ENCODE measurements at places on chromosomes 1 and 21. TPM values are rescaled to one million over a fixed set of nuclear protein-coding genes. Genes with fewer than 3 reads are reported as not detected.

DNA sequence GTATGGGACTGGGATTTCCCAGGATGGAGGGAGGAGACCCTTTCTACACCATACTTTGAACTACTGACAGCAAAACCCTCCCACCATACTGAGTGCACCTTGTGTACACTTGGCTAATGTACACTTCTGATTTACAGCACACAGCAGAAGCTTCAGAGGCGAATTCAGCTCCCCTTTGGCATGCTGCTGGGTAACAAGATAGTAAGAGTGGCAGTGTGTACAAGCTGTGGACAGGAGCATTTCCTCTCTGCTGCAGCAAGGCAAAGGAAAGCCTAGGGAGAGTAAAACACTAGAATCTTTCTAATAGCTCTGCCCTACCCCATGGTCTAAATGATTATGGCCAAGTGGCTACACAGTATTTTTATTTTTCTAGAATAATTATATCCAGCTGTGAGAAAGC is 83.9 kb upstream of the ARTN start:
- DNase-seq = no peak

The NR0B2 gene
- not detected for total RNA-seq

DNA sequence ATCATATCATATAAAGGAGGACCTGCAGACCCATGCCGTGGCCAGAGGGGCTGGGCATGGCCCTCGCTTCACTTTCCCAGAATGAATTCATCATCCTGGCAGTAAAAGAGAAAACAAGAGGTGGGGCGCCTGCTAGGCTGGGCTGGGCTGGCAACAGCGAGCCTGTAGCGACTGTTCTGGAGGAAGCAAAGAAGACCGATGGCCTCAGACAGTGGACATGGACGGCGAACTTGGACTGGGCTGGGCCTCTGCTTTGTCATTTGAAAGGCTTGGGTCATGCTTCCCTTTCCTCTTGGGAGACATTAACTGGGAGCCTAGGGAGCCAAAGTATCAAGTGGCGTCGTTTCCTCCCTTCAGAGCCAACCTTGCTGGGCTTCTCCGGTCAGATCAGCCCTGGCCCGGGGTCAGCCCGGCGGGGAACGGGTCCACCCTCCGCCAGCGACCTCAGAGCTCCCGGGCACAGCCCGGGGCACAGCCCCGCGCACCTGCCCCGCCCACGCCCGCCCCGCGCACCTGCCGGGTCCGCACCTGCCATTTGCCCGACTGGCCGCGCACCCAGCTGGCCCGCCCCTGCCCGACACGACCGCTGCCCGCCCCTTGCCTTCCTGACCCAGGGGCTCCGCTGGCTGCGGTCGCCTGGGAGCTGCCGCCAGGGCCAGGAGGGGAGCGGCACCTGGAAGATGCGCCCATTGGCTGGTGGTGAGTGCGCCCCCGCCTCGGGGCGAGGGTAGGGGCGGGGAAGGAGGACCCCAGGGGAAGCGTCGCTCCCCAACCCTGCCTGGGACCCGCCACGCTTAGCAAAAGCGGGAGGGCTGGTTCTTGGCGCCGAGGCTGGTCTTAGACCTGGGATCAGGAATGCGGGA is at the start of gene FAM3B:
Gene FAM3B (plus strand): TSS at position 602 of the 863 bp plus-strand sequence. CDS start 79 bp downstream, at position 681.
- DNase-seq = no peak

- DNase-seq = peak; percentile 43
Measured at GRCh38 chr1:167057241-167057688, 32.9 kb downstream of the GPA33 start.

The ST6GALNAC5 gene
- total RNA-seq = 24.8 TPM

- peak; percentile 91 for DNase-seq
Measured at GRCh38 chr1:234040446-234041317, 136.2 kb downstream of the SLC35F3 start.

- no peak for DNase-seq
Measured at GRCh38 chr1:165960136-165960535, 132.7 kb downstream of the UCK2 start.

The CELA3B gene
- total RNA-seq = not detected

DNA sequence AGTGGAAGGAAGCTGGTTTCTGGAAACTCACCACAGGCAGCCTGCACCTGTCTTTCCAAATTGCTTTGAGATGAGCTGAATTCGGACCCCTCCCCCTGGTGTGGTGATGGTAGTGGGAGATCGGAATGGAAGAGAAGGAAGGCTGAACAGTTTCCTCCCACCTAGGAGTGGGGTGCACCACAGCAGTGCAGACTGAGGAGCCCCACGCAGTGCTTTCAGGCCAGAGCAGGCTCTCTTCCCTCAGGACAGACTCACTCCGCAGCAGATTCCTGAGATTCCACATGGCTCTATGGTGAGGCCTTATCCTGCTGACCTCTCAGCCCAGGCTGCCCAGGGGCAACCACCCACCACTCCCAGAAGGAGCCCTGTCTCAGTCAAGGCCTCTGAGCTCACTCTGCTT is 80.9 kb downstream of the ATP1A1 start:
- no peak for DNase-seq

GRCh38 chr1:160945079-160945478 is 9.5 kb downstream of the ITLN2 start:
- no peak for DNase-seq

GRCh38 chr21:32887026-32887425 is 115.5 kb upstream of the PAXBP1 start:
- DNase-seq = no peak

DNA sequence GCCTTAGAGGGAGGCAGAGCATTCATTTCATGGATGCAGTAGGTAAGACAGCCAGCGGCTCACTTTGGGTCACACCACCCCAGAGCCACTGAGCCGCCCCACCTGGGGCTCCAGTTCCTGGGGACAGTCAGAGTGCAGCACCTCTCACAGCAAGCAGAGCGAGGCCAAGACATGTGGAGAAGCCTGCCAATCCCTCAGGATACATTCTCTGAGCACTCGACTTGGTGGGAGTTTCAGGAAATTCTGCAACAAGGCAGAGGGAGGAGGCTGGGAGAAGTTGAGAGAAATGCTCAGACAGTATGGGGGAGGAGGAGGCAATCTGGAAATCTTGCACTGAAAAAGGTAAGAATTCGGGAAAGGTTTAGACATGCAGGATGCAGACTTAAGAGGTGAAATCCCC is 60.8 kb upstream of the WLS start:
- DNase-seq = no peak

The GJC2 gene
- total RNA-seq = 1.1 TPM

DNA sequence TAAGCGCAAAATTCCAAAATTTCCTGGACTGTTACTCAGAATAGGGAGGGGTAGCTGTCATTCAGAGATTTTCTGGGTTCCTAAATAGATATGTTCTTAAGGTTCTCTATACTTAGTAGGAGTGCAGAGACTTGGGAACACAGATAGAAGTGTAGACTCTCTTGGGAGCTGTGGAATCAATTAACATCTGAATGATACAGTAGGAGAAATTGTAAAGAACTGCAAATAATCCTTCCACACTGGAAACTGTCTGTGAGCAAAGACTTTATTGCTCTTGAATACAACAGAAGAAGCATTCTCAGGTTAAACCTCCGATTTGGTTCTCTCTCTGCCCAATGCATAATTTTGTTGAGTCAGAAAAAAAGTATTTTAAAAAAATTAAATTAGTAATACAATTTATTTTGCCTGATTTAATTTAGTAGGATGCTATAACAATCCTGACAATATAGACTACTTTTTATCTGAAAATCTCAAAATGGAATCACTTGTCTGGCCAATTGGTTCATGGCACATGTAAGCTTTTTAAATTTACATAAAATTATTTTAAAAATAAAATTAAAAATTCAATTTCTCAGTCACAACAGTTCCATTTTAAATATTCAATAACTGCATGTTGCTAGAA is 1754.3 kb downstream of the PLA2G4A start:
- no peak for DNase-seq

- DNase-seq = peak; percentile 91
Measured at GRCh38 chr1:203769505-203770343, 4.7 kb downstream of the LAX1 start.

DNA sequence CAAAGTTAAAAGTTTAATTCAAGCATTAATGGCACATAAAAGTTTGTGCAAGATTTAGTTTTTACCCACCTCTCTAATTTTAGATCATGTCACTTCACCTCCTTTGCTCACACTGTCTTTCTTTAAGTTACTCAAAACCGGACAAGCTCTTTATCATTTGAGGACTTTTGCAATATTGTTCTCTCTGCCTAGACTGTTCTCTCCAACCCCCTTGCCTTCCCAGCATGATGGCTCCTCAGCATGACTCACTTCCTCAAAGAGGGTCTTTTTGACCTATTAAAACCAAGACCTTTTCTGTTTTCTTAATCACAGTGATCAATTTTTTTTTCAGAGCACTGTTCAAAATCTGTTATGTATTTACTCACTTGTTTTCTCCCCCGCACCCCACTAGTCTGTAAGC is 61.3 kb downstream of the XKR8 start:
- DNase-seq = no peak

- no peak for DNase-seq
Measured at GRCh38 chr21:34097442-34097841, 24.1 kb downstream of the MRPS6 start.

DNA sequence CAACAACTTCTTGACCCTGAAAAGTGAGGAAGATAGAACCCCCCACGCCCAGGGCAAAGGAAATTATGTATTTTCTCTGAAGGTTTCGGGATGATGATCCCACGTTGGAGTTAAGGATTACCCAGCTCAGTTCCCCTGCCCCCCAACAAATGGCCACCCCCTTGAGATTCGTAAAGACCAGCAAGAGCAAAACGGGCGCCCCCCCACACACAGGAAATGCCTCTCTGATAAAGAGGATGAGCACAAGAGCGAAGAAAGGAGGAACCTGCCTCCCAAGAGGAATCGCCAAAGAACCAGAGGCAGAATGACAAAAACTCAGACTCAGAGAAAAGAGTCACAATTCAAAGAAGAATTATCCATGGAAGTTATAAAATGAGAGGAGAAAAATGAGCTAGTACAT is 576.9 kb downstream of the MATN1 start:
- DNase-seq = no peak

DNA sequence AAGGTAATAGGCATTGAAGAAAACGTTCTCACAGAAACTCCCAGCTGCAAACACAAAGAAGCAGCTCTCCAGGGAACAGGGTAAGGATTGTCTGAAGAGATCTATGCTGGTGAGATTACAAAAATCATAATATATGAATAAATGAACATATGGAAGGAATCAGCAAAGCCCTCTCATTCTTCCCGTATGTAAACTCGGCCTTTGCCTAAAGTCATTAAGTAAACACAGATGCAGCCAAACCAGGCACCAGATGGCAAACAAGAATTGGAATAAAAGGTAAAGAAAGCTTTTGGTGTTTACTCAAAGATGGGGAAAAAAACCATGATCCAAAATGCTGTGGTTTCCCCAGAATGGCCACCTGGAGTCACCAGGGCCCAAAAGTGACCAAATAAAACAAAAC is 76.6 kb upstream of the HOOK1 start:
- no peak for DNase-seq

GRCh38 chr1:56798053-56798471 is 21.1 kb downstream of the FYB2 start:
- no peak for DNase-seq

DNA sequence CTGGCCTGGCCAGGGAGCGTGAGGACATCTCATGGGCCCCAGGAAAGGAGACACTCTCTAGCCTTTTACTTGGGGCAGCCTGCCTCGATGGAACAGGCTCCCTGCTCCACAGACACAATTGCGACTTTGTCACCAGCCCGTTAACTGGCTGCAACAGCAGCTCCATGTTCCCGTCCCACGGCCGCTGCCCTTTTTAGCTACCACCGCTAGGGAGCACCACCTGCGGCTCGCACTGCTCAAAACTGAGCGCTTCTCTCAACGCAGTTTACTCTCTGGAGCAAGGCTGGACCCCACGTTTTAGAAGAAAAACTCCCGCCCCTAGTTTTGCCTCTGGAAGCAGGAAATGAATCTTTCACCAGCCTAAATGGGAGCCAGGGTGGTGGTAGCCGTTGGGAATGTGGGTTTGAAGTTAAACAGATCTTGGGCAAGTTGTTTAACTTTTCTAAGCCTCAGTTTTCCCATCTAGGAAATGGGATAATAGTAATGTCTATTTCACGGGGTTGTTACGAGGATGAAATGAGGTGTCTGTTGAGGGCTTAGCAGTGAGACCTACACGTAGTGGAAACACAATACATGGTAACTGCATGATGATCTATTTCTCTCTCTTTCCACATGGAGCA is 3.5 kb upstream of the LRRC38 start:
- DNase-seq = no peak

The TSNAX gene
- total RNA-seq = 29.9 TPM

The VWA1 gene
- total RNA-seq = 15.0 TPM

DNA sequence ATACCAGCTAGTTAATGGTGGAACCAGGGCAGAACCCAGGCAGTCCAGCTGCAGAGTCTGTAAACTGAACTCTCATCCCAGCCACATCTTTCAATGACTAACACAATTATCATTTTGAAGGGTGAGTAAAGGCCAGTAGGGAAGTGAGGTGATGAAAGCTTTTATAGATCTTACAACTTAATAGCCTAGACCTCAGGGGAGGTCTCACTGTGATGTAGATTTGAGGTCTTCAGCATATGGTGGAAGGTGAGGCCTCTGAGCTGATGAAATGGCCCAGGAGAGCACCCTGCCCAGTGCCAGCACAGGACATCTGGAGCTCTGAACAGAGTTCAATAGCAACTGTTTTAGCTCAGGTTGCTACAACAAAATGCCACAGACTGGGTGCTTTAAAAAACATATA is 44.8 kb upstream of the POU2F1 start:
- DNase-seq = peak; percentile 59

The GPX7 gene
- 2.9 TPM for total RNA-seq

The SNX27 gene
- total RNA-seq = 22.0 TPM

The OR10J4 gene
- not detected for total RNA-seq

- peak; percentile 94 for DNase-seq
Measured at GRCh38 chr1:150613061-150613920, 16.1 kb downstream of the ENSA start.

DNA sequence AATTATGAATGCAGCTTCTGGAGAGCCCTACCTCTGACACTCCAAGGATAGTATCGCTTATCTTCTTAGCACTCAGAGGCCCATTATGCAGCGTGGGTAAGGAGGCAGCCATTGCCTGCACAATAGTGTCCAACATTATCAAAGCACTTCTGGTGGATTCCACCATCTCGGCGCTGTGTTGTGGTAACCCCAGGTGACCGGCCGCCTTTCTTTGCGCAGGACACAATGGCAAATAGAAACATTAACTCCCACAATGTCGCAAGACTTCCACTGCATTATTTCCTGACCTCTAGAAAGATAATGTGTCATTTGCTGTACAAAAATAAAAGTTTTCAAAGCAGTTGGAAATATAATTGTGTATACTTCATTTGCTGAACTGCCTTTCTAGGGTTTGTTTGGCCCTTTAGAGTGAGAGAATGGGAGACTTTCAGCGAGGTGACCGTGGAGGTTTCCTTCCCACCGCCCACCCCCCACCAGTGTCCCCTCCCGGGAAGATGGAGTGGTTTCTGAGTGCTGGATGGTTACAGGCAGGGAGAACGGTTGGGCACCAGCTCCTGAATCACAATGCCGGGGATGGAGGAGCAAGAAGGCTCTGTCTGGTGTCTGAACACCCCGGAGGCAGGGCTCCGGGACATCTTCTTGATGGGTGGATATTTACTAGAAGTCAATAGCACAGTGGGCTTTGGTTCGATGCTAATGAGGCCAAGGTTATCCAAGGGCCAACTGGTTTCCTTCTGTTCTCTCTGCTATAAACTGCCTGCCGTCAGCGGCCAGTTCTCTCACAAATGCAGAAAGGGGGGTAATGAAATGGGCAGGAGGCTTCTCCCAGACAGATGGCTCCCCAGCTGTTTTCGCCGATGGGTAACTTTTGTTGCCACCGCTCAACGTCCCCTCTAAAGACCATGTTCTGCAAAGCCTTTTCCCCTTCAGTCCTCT is 215.4 kb upstream of the PROX1 start:
- DNase-seq = no peak

The AXDND1 gene
- 0.21 TPM for total RNA-seq

The HOOK1 gene
- total RNA-seq = 6.3 TPM

- DNase-seq = no peak
Measured at GRCh38 chr21:37593015-37593414, 226.4 kb downstream of the DYRK1A start.
